Right cardiac atrium (tissue), 5 donors: ENCODE measurements at places on chromosomes 6 and 20. TPM values are rescaled to one million over a fixed set of nuclear protein-coding genes. Genes with fewer than 3 reads are reported as not detected.
A peak's percentile ranks its signal among the peaks of the same experiment; 100 is the strongest.

GRCh38 chr6:88111991-88112390 lies 54.2 kb downstream of the CNR1 start:
- DNase-seq: no peak

GRCh38 chr6:129708496-129709195 lies 1.3 kb downstream of the ARHGAP18 start:
- no peak for DNase-seq

DNA sequence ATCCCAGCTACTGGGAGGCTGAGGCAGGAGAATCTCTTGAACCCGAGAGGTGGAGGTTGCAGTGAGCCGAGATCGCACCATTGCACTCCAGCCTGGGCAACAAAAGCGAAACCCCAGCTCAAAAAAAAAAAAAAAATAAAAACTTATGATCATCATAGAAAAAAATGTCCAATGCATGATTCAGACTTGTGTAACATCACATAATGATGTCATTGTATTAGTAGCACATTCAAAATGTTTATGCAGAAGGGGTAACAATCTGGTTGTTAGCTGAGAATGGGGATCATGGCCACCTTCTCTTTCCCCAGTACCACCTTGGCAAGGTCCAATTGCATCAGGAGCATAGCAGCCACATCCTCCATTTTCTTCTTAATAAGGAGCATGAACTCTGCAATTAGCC lies 137.6 kb upstream of the MARCKS start:
- no peak for DNase-seq

DNA sequence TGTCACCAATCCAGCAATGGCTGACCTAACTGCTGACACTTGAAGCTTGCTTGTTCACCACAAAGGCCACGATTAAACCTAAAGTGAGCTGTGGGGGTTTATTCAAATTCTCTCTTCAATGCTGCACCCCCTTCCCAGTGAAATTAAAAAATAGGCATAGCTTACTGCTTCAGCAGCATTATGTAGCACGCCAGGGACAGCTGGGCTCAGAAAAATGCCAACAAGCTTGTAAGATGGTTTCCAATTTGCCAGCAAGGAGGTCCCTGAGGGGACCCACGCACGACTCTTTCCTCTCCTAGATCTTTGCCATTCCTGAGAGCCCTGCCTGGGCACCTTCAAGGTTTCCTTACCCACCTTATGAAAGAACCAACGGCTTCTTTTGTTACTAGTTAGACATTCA lies 113.5 kb upstream of the CDH4 start:
- DNase-seq: no peak

GRCh38 chr6:56580271-56580670 lies 62.4 kb downstream of the DST start:
- DNase-seq: no peak

DNA sequence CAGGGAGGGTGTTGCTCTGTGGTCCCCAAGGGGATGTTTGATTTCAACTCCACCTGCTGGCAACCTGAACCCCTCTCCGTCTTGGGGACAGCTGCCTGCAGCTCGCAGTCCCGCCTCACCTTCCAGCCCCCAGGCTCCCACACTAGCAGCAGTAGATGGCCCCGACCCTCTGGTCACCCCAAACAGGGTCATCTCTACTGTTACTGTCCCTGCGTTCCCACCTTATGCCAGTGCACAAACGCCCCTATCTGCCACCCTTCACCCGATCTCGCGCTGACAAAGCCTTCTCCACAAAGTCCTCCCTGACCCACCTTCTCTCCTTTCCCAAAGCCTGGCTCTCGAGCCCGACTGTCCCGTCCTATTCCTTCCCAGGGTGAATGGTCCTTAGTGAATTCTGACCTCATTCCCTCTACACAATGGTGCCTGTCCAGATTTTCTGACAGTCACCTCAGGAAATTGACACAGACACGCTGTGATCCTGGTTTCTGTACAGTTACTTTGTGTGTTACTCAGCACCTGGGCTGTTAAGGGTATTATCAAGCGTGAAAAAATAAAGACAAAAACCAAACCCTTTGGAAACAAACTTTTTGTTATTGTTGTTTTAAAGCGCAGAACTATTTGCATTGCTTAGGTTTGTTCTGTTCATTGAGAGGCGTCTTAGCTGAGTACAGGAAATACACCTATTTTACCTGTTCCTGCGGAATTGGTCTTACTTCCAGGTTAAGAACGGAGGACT lies 728 bp downstream of the FUT9 start:
- DNase-seq: no peak

DNA sequence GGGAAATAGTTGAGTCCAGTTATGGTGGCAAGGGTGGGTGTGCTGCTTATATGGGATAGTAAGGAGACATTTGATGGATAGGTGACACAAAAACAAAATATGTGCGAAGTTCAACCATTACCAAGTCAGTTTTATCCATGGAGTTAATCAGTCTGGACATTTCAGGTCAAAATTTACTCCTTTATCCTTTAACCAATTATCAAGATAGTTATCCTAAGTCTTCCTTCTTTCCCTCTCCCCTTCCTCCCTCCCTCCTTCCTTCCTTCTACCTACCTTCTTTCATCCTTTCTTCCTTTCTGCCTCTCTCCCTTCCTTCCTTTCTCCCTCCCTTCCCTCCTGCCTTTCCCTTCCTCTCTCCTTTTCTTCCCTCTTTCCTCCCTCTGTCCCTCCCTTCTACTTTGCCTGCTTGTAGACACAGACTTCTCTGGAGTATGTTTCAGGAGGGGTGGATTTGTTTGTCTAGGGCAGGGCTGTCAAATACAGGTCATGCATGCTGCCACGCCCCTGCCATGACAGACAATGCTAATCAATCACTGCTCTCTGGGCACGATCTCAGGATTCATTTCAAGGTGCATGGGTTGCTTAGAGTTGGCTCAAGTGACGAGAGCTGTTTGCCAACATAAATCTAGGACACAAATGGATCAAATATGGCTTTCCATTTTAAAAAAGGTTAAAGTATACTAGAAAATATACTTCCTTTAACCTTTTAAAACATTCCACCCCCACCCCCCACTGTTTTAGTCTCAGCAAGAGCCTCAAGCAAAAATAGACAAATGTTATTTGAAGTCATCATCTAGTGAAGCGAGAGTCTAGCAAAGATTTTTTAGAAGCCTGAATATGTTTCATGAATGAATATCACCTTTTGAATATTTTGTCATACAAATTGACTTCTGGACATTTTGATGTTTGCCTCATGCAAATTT lies 281.6 kb upstream of the CITED2 start:
- no peak for DNase-seq

DNA sequence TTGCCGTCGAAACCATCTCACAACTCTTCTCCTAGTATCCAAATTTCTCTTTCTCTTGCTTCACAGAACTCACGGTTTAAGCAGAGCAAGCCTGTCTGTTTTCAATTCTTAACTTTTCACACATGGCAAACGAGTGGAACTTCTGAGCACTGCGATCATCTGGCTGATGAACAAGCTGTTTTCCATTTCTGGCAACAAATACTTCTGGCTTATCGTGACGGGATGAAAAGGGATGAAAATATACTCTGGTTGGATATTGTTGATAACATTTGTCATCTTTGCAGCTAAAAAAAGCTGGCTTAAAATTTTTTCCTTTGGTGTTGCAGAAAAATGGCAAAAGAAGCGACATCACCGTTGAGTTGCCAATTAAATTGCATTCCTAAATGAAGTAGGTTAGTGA lies 515.2 kb upstream of the JARID2 start:
- DNase-seq: no peak

GRCh38 chr20:43681991-43682410 lies 15.1 kb downstream of the MYBL2 start:
- no peak for DNase-seq

GRCh38 chr6:116029535-116029934 lies 31.2 kb downstream of the FRK start:
- no peak for DNase-seq

DNA sequence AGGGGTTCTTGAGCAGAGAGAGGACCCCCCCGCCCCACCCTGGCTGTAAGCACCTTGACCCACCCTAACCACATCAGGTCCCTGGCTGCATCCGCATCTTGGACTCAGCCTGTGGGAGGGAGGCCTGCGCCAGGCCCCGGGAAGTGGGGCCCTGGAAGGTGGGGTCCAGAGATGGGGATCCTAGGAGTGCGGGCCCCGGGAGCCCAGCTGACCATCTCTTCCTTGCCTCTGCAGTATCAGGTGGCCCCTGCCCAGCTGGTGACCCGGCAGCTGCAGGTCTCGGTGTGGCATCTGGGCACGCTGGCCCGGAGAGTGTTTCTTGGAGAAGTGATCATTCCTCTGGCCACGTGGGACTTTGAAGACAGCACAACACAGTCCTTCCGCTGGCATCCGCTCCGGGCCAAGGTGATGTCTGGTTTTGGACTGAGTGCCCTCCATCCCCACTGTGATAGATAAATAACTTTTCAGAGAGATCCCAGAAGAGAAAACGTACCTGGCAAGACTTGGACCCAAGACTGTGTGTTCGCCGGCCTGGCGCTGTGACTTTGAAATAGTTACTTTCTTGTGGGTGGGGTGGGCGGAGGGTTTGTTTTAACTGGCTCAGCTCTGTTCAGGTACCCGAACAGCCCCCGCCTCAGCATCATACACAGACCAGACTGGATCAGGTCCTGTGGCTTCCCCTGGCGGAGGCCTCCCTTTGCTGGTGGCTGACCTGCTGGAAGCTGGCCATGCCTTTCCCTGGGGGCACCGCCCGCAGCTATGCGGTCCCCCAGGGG lies 62.0 kb downstream of the EZR start:
- DNase-seq: no peak

DNA sequence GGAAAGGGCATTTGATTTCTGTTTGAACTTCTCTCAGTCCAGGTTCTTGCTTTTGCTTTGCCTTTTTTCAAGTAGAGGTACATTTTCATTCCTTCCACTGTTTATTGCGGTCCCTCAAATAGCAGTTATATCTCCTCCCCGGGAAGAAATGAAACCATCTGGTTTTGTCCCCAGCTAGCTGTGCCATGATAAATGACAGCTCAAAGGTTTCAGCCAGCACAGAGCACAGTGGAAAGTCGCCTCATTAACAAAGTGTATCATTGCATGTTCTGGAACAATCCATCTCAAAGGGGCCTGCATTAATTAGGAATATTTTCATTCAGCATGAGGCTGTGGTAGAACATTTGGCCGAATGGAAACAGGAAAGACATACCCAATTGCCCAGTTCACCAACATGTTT lies 146.0 kb downstream of the EDN3 start:
- DNase-seq: no peak

- no peak for DNase-seq
Observed at GRCh38 chr6:97026298-97026697, 101.8 kb downstream of the KLHL32 start.

- no peak for DNase-seq
Observed at GRCh38 chr6:144349690-144350527, 64.8 kb downstream of the UTRN start.

GRCh38 chr6:32244946-32245398 lies 21.1 kb upstream of the NOTCH4 start:
- DNase-seq: peak; percentile 93

- DNase-seq: no peak
Observed at GRCh38 chr6:56655249-56655648, 12.6 kb upstream of the DST start.

DNA sequence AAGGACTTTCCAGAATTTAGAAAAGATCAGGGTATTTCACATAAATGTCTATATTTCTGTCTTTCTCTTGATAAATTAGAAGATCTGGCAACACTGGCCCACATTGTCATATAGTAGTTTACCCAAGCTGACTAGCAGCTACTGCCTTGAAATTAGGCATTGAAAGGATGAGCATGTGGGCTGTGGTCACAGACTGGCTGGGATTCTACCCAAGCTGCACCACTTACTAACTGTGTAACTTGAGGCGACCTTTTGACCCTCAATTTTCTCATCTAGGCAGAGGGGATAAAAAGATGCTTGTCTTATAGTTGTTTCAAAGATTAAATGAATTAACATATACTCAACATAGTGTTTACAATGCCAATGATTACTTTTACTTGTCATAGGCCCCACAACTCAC lies 152.7 kb upstream of the BMP2 start:
- DNase-seq: no peak

DNA sequence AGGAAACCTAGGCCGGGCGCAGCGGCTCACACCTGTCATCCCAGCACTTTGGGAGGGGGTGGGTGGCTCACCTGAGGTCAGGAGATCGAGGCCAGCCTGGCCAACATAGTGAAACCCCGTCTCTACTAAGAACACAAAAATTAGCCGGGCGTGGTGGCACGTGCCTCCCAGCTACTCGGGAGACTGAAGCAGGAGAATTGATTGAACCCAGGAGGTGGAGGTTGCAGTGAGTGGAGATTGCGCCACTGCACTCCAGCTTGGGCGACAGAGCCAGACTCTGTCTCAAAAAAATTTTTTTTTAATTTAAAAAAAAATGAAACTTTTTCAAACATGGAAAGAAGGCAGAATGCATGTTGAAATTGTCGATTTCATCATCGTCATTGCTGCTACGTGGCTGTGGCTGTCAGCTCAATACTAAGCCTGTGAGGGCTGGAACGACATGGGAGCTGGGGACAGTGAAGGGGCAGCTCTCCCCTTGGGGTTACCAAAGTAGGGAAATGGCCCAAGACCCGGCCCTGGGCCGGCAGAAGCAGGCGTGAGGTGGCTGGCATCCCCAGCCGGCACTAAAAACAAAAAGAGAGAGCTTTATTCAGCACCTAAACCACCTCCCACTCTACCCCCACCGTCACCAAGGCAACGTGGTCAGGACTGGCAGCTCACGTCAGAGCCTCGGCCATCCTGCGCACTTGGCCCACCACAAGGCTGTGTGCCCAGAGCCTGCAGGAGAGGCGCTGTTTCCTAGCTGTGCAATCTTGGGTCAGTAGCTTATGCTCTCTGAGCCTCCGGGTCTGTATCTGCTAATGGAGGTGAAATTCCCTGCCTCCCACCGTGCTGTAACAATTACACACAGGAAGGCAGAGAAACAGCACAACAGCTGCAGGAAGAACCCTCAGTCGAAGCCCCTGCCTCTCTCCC lies 30.8 kb downstream of the AGPAT4 start:
- DNase-seq: peak; percentile 59

GRCh38 chr6:14676064-14676463 lies 558.5 kb downstream of the CD83 start:
- no peak for DNase-seq

DNA sequence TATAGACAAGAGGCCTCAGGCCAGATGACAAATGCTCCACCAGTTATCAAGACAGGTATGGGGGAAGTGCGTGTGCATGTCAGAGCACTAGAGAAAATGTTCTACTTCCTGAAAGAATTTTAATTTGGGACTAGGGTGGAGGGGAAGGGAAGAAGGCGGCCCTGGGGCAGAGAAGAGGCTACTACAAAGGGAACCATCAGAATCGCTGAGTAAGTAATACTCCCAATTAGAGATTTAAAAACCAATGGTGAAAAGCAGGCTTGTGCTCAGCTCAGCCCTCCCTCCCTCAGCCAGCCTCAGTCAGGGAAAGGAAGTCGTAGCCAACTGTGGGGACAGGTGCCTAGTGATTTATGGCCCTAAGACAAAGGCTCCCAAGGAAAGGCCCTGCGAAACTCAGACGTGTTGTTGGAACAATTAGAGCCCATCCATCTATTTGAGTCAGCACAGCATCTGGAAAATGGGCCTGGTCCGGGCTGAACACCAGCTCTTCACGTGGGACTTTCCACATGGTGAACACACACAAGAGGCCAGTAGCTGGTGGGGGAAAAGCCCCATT lies 15.0 kb upstream of the MAFB start:
- DNase-seq: no peak

- no peak for DNase-seq
Observed at GRCh38 chr6:7341989-7342742, 29.2 kb upstream of the SSR1 start.

Gene ENPP1
- 3.5 TPM for total RNA-seq

Gene SOX18
- 41.6 TPM for total RNA-seq

Gene TP53TG5
- 0.82 TPM for total RNA-seq

Gene RARS2
- 26.0 TPM for total RNA-seq

Gene BPIFB2
- total RNA-seq: not detected

Gene PPDPF
- 244 TPM for total RNA-seq

Gene BPIFB1
- total RNA-seq: not detected

Gene ALDH8A1
- 1.3 TPM for total RNA-seq

Gene BPIFA1
- not detected for total RNA-seq
